ENCODE measurements at places on chromosomes 12 and 14. TPM values are rescaled to one million over a fixed set of nuclear protein-coding genes. Genes with fewer than 3 reads are reported as not detected.

Gene C1R
- polyA plus RNA-seq, result 30.8 TPM

Gene NKX2-1
- not detected for polyA plus RNA-seq

Gene HOXC10
- polyA plus RNA-seq, result 0.02 TPM

Gene GYS2
- 4.7 TPM for polyA plus RNA-seq

Gene MGP
- polyA plus RNA-seq, result 32.7 TPM

Gene CEBPE
- polyA plus RNA-seq, result not detected

Gene ZDHHC17
- 5.3 TPM for polyA plus RNA-seq

Gene KLRG1
- 0.52 TPM for polyA plus RNA-seq

Gene AMDHD1
- 0.33 TPM for polyA plus RNA-seq

Gene GLIPR1L1
- polyA plus RNA-seq, result not detected

Gene HHIPL1
- polyA plus RNA-seq, result 0.14 TPM

Gene PTPN6
- 19.1 TPM for polyA plus RNA-seq

Gene LRRC10
- polyA plus RNA-seq, result not detected

Gene FLRT2
- polyA plus RNA-seq, result 2.1 TPM

Gene AMN
- 13.8 TPM for polyA plus RNA-seq

Gene KRT83
- not detected for polyA plus RNA-seq

Gene WDR89
- polyA plus RNA-seq, result 3.6 TPM

Gene TRAFD1
- polyA plus RNA-seq, result 24.9 TPM

Gene LTB4R2
- 11.6 TPM for polyA plus RNA-seq

Gene TSPAN8
- polyA plus RNA-seq, result 0.78 TPM

Gene PLCZ1
- polyA plus RNA-seq, result not detected

Gene TMEM30B
- polyA plus RNA-seq, result 14.1 TPM

Gene LRRIQ1
- 0.05 TPM for polyA plus RNA-seq

Gene NUDT14
- 16.1 TPM for polyA plus RNA-seq

Gene C1S
- polyA plus RNA-seq, result 80.5 TPM

Gene CYP46A1
- polyA plus RNA-seq, result 0.16 TPM

Gene SMCO2
- 1.6 TPM for polyA plus RNA-seq

Gene CDCA3
- 19.3 TPM for polyA plus RNA-seq

Gene KRT6A
- polyA plus RNA-seq, result 7,628 TPM

Gene SCNN1A
- polyA plus RNA-seq, result 126 TPM

Gene VRTN
- polyA plus RNA-seq, result not detected

Gene LAG3
- polyA plus RNA-seq, result 0.88 TPM

Gene PLEKHG7
- not detected for polyA plus RNA-seq

Gene RERG
- polyA plus RNA-seq, result 2.3 TPM

Gene PARP11
- 1.6 TPM for polyA plus RNA-seq

Gene KRT73
- polyA plus RNA-seq, result not detected

Gene SMIM41
- 0.18 TPM for polyA plus RNA-seq

Gene EAPP
- 27.9 TPM for polyA plus RNA-seq

Gene CHPT1
- polyA plus RNA-seq, result 21.9 TPM

Gene ADAM21
- polyA plus RNA-seq, result 0.01 TPM

Gene KRT6B
- polyA plus RNA-seq, result 106 TPM

Gene PPP4R4
- 0.08 TPM for polyA plus RNA-seq

Gene TSHR
- not detected for polyA plus RNA-seq
